ENCODE measurements at places on chromosomes 4 and X. TPM values are rescaled to one million over a fixed set of nuclear protein-coding genes. Genes with fewer than 3 reads are reported as not detected.

GRCh38 chrX:3712870-3713224, 602 bp downstream of the PRKX start:
- no peaks in the 10 kb centered on the region for H3K27me3 ChIP-seq
- no peaks in the 10 kb centered on the region for H3K4me1 ChIP-seq
- H3K36me3 ChIP-seq = no peaks in the 10 kb centered on the region
- DNase-seq = no peak
- H3K4me3 ChIP-seq = peak overlapping the region; percentile 61

GRCh38 chr4:88743696-88744095, 46.1 kb upstream of the NAP1L5 start:
- H3K27ac ChIP-seq = no peak overlapping the region
- H3K4me3 ChIP-seq = no peak overlapping the region
- H3K36me3 ChIP-seq = peaks cover 62% of the 10 kb centered on the region
- peaks cover under 1% of the 10 kb centered on the region for H3K4me1 ChIP-seq
- DNase-seq = no peak
- H3K27me3 ChIP-seq = no peaks in the 10 kb centered on the region

GRCh38 chr4:162408309-162408708, 244.5 kb upstream of the FSTL5 start:
- no peaks in the 10 kb centered on the region for H3K27me3 ChIP-seq
- DNase-seq = no peak
- no peak overlapping the region for H3K27ac ChIP-seq
- no peaks in the 10 kb centered on the region for H3K36me3 ChIP-seq
- H3K4me1 ChIP-seq = no peaks in the 10 kb centered on the region
- no peak overlapping the region for H3K4me3 ChIP-seq

DNA sequence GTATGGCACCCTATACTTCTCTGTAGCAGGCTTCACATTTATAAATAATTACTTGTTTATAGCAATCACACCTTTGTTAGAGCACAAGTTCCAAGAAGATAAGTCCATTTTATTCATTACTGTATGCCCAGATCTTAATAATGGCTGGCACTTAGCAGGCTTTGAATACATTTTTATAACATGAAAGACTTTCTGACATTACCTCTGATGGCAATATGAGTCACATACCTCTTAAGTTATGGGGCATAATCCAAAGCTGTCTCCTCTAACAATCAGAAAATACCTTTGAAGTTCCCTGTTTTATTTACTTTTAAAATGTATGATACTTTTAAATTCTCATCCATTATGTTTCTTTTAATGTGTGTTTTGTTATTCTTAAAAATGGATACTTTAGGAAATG, 12.2 kb downstream of the SCRG1 start:
- no peak overlapping the region for H3K4me3 ChIP-seq
- no peaks in the 10 kb centered on the region for H3K4me1 ChIP-seq
- H3K27me3 ChIP-seq = no peaks in the 10 kb centered on the region
- no peak overlapping the region for H3K27ac ChIP-seq
- no peaks in the 10 kb centered on the region for H3K36me3 ChIP-seq
- DNase-seq = no peak

GRCh38 chrX:119760026-119760877, 1.9 kb downstream of the SOWAHD start:
- no peaks in the 10 kb centered on the region for H3K36me3 ChIP-seq
- no peaks in the 10 kb centered on the region for H3K4me1 ChIP-seq
- peak overlapping the region; percentile 53 for H3K4me3 ChIP-seq
- DNase-seq = no peak

GRCh38 chr4:109332926-109333464, 30.5 kb upstream of the COL25A1 start:
- H3K27ac ChIP-seq = no peak overlapping the region
- no peak overlapping the region for H3K4me3 ChIP-seq
- no peaks in the 10 kb centered on the region for H3K4me1 ChIP-seq

DNA sequence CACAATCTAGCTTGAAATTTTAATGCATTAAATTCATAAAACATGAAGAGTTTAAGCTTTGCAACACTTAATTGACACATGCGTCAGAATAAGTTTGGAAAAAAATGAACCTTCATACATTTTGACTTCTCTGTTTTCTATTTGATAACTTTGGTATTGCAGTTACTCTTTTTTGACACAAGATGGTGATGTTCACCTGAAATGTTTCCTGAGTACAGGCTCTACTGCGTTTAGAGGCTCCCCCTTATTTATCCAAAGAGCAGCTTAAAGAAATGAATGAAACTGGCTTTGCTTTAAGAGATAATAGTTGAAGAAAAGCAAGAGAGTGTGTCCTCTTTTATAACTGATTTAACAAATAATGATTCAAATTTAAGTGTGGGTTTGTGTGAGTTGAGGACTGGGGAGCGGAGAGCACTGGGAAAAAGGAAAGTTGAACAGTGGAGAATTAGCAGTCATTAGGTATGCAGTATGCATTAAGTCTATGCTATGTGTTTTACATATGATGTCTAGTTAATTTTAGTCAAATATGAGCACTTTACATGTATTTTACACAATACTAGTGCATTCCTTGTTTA, 180.6 kb upstream of the NUDT6 start:
- peaks cover 6% of the 10 kb centered on the region for H3K4me1 ChIP-seq
- H3K36me3 ChIP-seq = no peaks in the 10 kb centered on the region
- no peak overlapping the region for H3K27ac ChIP-seq
- H3K4me3 ChIP-seq = no peak overlapping the region
- H3K27me3 ChIP-seq = no peaks in the 10 kb centered on the region
- no peak for DNase-seq

GRCh38 chrX:115561605-115562479, 868 bp downstream of the PLS3 start:
- DNase-seq = peak; percentile 83
- peak overlapping the region; percentile 89 for H3K27ac ChIP-seq
- H3K4me3 ChIP-seq = peak overlapping the region; percentile 60
- no peaks in the 10 kb centered on the region for H3K36me3 ChIP-seq
- H3K27me3 ChIP-seq = no peaks in the 10 kb centered on the region
- H3K4me1 ChIP-seq = no peaks in the 10 kb centered on the region

DNA sequence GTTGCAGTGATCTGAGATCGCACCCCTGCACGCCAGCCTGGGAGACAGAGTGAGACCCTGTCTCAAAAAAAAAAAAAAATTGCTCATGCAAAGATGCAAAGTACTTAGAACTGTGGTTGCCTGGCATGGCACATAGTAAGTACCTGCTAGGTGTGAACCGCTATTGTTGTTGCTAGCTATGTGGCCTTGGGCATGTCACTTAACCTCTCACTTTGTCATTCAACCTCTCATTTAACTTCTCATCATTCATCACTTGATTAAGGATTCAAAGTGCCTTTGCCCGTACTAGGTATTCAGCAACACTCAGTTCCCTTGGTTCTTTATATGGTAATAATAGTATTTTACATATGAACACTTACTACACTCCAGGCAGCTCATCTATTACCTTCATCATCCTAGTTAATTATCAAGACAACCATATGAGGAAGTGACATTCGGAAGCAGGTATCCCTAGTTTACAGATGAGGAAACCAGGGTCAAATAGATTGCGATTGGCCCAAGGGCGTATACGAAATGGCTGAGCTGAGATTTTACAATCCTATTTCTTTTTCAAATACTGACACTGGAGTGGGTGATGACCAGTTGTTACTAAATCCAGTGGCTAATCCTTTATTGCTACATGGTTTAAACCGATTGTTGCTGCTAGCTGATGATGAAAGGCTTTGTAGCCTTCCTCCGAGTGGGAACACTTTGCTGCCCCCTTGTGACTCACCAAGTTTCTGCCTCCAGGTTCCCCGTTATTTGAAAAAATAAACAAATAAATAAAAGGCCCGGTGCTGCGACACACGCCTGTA, 28.8 kb upstream of the SOWAHD start:
- H3K27me3 ChIP-seq = no peaks in the 10 kb centered on the region
- DNase-seq = peak; percentile 64
- no peaks in the 10 kb centered on the region for H3K4me1 ChIP-seq
- H3K27ac ChIP-seq = no peak overlapping the region

- no peaks in the 10 kb centered on the region for H3K36me3 ChIP-seq
- no peak overlapping the region for H3K4me3 ChIP-seq
Measured at GRCh38 chr4:123480706-123481418, 84.3 kb downstream of the SPRY1 start.

DNA sequence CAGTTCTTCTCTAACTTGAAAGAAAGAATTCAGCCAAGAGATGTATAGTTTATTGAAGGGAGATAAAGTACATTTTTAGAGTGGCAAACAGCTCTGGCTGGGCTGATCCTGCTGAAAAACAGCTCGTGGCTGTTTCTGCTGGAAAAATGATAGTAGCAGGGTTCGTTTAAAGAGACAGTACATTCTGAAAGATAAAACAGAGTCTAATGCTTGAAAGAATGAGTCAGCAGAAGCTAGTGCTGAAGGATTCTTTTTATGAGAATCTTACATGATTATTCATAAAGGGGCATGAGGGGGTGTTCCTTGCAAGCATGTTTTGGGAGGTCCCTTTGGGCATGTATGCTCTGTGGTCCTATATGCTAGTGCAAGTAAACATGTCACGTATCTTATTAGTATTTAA, 790.0 kb downstream of the PCDH18 start:
- H3K27me3 ChIP-seq = no peaks in the 10 kb centered on the region
- H3K4me1 ChIP-seq = no peaks in the 10 kb centered on the region
- no peaks in the 10 kb centered on the region for H3K36me3 ChIP-seq
- DNase-seq = no peak
- H3K27ac ChIP-seq = no peak overlapping the region

- no peak overlapping the region for H3K27ac ChIP-seq
- DNase-seq = no peak
- no peaks in the 10 kb centered on the region for H3K4me1 ChIP-seq
- no peaks in the 10 kb centered on the region for H3K27me3 ChIP-seq
- H3K4me3 ChIP-seq = no peak overlapping the region
- no peaks in the 10 kb centered on the region for H3K36me3 ChIP-seq
Measured at GRCh38 chrX:139332441-139332840, 198.1 kb upstream of the F9 start.

GRCh38 chr4:156771171-156771837, 200.3 kb downstream of the PDGFC start:
- H3K4me1 ChIP-seq = peaks cover 13% of the 10 kb centered on the region
- H3K36me3 ChIP-seq = no peaks in the 10 kb centered on the region
- DNase-seq = no peak
- peak overlapping the region; percentile 39 for H3K27ac ChIP-seq

GRCh38 chr4:136581119-136581518, 951.2 kb downstream of the PCDH18 start:
- no peaks in the 10 kb centered on the region for H3K27me3 ChIP-seq
- no peak overlapping the region for H3K4me3 ChIP-seq
- no peak overlapping the region for H3K27ac ChIP-seq
- H3K36me3 ChIP-seq = no peaks in the 10 kb centered on the region
- H3K4me1 ChIP-seq = no peaks in the 10 kb centered on the region
- no peak for DNase-seq

SPCS3 gene
- 151 TPM for total RNA-seq

SULT1B1 gene
- 9.2 TPM for total RNA-seq

FRMPD4 gene
- 0.29 TPM for total RNA-seq

PRRG3 gene
- total RNA-seq = 1.4 TPM

UGT2B15 gene
- not detected for total RNA-seq

RAP1GDS1 gene
- 39.1 TPM for total RNA-seq

NDP gene
- not detected for total RNA-seq

CT83 gene
- not detected for total RNA-seq

ANOS1 gene
- 49.7 TPM for total RNA-seq

CXCL9 gene
- total RNA-seq = 1.4 TPM

Measured in upper lobe of right lung (tissue), 1 donor.